Neural crest cell (in vitro differentiated cells): ENCODE measurements at places on chromosomes 7 and 10.

- no peak for DNase-seq
These were observed 154.2 kb downstream of the LCOR start for GRCh38 chr10:96986200-96986856.

DNA sequence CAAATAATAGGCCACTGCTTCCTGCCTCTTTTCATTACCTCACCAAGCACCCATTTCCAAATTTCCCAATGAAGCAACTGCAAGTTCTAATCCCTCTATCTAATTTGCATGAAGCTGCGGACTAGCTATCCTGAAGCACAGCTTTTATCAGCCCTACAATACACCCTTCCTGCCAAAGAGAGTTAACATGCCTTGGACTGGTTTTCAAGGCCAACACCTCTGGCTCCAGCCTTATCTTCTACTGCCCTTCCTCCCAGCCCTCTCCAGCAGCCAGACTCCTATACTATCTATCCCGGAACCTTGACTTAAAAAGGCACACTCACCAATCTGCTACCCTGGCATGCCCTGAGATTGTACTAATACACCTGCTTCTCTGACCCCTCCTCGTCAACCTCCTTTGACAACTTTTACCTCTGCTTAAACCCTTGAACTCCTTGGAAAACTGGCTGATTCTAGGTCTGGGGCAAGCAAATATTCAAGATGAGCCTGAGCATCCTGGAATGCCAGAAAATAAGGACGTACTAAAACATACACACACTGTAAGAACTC is 73.4 kb downstream of the SGMS1 start:
- DNase-seq = no peak

DNA sequence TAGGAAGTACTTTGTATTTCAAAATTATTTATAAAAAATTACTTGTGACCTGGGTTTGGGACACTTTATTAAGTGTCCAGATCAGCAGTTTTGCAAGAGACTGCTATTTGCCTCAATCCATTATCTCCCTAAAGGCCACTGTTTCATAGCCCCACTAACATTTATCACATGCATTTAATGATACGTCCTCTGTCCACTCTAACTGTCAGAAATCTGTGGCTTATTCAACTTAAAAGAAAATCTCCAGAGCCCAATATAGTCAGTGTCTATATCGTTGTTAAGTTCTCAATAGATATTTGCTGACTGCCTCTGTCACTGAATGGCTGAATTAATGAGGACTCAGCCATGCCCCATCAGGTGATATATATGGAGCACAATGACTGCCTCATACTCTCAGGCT is 553.9 kb upstream of the POM121L12 start:
- no peak for DNase-seq

- no peak for DNase-seq
These were observed 37.3 kb upstream of the TMEM248 start for GRCh38 chr7:66883716-66884115.

DNA sequence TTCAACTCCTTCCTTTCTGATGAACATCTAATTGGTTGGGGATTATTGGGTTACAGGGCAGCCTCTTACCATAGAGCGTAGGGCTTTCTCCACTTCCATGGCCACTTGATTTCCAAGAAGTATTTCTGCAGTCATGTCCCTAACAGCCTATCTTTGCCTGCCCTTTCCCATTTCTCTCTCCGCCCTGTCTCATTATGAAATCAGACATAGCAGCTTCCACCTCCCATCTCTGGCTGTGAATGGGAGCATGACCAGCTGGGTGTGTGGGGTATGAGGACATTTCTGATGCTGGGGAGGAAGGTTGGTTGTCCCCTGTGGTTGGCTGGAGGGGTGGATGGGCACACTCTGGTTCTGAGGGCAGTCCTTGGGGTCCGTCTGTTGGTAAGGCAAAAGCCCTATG is 41.2 kb downstream of the ADCYAP1R1 start:
- DNase-seq = no peak
